T-helper 9 cell (primary cell): ENCODE measurements at places on chromosomes 6 and 20.

GRCh38 chr6:169328112-169328801 lies 74.6 kb upstream of the THBS2 start:
- DNase-seq = no peak

DNA sequence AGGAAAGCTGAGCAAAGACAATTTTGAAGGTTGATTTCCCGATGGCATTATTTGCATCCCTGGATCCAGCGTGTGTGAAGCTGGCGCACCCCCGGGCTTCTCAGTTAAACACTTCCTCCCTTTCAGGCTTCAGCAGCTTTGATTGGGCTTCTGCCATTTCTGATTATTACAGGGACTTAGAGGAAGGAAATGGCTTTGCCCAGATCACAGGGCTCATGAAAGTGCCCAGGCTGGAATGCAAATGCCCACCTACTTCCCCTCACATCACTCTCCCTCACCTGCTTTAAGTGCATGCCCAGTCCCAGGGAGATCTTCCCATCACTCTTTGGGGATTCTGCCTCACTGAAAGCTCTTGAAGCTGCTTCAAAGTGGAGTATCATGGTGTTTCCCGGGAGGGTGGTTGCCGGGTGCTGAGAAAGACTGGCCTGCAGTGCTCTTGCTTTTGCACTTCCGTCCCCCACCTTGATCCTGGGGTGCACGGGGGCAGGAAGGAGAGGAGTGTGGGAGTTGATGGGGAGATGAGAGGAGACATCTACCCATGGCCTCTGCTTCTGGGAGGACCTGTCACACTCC lies 28.3 kb downstream of the PHACTR3 start:
- no peak for DNase-seq

- no peak for DNase-seq
Measured at GRCh38 chr6:137900815-137901214, 33.8 kb downstream of the TNFAIP3 start.

DNA sequence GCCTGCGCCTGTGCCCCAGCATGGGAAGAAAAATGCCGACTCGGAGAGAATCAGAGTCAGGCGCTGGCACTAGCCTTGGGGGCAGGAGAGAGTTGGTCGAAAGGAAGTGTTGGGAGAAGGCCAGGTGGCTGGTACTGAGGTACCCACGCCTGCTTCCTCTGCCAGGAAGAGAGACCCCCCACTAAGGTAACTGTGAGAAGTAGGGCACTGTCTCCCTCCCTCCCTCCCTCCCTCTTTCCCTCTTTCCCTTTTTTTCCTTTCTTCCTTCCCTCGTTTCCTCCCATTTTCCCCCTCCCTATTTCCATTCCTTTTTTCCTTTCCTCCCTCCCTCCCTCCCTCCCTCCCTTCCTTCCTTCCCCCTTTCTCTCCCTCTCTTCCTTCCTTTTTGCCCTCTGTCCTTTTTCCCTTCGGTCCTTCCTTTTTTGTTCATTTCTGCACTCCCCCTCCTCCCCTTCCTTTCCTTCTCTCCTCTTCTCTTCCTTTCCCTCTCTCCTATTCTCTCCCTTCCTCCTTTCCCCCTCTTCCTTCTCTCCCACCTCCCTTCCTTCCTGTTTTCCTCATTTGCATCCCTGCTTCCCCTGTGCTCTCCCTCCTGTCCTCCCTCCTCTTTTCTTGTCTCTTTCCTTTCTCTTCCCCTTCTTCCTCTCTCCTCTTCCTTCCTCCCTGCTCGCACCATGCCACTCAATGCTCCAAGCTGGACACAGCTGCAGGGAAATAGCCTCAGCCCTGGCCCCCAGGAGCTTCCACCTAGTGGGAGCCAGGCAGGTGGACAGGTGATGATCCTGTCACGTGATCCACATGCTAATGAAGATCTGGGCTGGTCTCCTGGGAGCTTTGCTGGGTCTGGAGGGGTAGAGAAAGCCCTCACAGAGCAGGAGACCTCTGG lies 148.0 kb downstream of the DHX35 start:
- no peak for DNase-seq

DNA sequence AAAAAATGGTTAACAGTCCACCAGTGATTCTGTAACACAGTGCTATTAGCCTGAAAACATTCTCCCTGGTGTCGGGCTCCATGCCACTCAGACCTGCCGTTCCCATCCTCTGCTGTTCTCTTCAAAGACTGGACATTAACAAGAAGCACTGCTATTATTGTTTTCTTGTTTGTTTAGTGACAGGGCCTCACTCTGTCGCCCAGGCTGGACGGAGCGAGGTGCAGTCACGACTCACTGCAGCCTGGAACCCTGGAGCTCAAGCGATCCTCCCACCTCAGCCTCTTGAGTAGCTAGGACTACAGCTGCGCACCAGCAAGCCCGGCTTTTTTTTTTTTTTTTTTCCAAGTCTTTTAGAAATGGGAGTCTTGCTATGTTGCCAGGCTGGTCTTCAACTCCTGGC lies 9.6 kb downstream of the RMND1 start:
- no peak for DNase-seq

GRCh38 chr20:38083338-38084048 lies 49.9 kb downstream of the RPRD1B start:
- DNase-seq = no peak

DNA sequence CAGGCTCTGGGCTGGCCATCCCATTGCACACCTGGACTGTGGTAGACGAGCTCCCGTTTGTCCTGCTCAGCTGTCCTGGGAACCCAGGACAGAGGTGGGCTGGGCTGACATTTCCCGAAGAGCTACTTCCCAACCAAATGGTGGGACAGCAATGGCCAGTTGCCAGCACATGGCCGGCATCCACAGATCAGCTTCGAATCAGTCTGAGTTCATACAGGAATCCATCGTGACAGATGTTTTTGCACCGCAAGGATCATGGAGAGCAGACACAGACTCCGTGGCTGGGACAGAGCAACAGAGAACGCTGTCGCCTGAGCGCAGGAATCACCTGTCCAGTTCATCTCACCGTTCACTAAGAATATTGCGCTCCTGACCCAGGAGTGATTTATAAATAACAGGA lies 198.5 kb downstream of the TTLL2 start:
- DNase-seq = no peak

DNA sequence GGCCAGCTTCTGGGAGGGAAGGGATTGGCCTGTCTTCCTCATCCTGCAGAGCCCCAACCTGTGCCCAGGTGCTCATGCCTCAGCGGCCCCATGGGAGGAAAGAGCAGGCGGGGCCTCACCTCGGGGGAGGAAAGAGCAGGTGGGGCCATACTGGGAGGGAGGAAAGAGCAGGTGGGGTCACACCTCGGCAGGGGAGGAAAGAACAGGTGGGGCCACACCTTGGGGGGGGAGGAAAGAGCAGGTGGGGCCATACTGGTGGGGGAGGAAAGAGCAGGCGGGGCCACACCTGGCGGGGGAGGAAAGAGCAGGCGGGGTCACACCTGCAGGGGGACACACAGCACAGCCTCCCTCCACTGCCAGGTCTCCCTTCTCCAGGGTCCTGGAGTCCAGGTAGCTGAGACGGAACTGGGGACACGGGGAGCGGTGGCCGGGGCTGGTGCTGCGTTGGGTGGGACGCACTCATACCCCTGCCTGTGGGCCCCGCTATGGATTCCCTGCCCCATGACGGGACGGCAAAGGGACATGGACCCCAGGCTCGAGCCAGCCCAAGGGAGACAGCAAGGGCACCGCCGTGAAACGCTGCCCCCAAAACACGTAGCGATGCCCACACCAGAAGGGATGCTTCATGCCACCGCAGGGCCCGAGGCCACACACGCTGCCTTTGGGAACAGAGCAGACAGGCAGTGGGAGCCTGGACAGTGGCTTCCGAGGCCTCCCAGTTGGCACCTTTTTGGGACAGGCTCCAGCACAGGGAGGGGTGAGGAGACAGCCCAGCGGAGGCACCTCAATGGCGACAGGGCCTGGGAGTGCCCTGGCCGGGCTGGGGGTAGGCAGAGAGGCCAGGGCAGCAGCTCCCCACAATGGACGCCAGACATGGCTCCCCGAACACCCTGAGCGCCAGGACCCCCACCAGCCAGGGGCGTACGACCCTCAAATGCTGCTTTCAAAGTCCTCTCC lies 43.3 kb upstream of the CHRNA4 start:
- no peak for DNase-seq

DNA sequence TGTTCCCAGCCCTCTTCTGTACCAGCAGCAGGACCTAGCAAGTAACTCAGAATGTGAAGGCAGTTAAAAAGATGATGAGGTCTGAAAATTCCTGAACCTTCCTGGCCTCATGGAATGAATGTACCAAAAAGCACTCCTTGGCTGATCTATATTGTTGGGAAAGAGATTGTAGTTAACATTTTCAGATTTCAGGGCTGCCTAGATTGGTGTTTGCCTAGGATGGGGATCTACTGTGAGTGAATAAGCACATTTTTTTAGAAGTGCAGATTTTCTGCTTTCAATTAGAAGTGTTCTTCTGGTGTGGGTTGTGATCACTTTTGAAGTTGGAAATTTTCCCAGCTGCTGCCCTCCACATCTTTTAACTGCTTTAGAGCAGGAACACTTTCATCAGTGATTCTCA lies 6.2 kb downstream of the MYLIP start:
- no peak for DNase-seq

DNA sequence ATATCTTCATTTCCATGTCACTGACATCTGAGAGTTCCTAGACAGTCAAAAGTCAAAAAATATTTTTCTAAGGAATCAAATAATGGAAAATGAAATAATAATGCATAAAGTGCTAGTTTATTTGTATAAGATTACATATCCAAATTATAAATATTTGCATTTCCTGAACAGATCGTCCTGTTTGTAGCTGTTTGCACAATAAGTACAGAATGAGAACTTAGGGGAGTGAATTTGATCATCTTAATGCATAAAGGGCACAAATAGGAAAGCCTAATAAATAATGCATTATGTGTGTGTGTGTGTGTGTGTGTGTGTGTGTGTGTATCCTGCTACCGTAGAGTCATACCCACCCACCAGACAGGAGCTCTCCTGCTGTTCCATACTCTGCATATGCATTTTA lies 521.0 kb upstream of the EPHA7 start:
- no peak for DNase-seq

- DNase-seq = no peak
Measured at GRCh38 chr6:136014454-136015437, 163.2 kb downstream of the PDE7B start.

GRCh38 chr6:29757701-29758293 lies 34.6 kb downstream of the HLA-F start:
- no peak for DNase-seq

DNA sequence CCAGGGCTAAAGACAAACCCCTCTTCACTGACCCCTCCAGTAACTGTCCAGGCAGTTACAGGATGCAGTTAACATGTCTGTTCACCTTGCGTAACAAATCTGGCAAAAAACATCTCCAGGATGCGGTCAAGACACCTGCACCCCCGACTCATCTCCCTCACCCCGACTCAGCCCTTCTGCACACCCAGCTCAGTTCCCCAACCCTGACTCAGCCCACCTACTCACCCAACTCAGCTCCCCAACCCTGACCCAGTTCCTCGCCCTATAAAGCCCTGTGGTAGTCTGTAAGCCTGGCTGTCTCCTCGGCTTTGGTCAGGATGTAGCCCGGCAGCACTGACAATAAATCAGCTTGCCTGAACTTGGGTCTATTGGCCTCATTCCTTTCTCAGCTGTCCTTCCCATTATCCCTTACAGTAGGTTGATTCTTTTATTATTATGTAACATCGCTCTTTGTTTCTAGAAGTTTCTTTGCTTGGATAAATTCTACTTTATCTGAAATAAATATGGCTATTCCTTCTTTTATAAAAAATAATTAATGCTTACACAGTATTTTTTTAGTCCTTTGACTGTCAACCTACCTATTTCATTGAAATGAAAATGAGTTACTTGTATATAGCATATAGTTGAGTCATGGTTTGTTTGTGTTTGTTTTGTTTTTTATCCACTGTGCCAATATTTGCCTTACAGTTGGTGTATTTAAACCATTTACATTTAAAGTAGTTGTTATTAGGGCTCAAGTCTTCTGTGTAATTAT lies 12.9 kb upstream of the ADTRP start:
- no peak for DNase-seq

GRCh38 chr20:32287231-32287638 lies 9.8 kb downstream of the KIF3B start:
- no peak for DNase-seq

GRCh38 chr6:7546896-7547295 lies 5.4 kb downstream of the DSP start:
- no peak for DNase-seq

DNA sequence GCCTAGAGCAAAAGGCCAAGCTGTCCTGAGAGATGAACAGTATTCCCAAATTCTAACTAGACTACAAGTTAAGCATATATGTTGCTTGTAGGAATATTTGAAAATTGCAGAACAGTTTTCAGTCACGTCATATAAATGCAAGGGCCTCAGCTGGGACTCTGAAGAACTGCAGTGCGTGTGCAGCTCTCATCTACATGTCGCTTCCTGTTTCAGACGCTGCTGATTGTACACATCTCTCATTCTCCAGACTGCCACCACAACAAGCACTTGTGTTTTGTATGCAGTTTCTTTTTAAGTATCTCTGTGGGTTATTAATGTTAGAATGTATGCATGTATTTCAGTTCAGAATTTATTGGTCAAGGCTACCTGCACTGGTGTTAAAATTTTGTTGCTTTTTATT lies 119.7 kb downstream of the MAP3K4 start:
- no peak for DNase-seq

GRCh38 chr6:53128842-53129241 lies 19.8 kb downstream of the GCM1 start:
- no peak for DNase-seq

DNA sequence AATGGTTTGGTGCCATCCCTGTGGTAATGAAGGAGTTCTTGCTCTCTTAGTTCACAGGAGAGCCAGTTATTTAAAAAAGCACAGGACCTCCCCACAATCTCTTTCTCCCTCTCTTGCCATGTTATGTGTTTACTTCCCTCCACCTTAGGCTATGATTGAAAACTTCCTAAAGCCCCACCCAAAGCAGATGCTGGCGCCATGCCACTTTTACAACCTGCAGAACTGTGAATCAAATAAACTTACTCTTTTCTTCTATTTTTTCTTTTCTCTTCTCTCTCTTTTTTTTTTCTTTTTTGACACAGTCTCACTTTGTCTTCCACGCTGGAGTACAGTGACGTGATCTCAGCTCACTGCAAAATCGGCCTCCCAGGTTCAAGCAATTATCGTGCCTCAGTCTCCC lies 508.4 kb upstream of the EPHA7 start:
- DNase-seq = no peak

DNA sequence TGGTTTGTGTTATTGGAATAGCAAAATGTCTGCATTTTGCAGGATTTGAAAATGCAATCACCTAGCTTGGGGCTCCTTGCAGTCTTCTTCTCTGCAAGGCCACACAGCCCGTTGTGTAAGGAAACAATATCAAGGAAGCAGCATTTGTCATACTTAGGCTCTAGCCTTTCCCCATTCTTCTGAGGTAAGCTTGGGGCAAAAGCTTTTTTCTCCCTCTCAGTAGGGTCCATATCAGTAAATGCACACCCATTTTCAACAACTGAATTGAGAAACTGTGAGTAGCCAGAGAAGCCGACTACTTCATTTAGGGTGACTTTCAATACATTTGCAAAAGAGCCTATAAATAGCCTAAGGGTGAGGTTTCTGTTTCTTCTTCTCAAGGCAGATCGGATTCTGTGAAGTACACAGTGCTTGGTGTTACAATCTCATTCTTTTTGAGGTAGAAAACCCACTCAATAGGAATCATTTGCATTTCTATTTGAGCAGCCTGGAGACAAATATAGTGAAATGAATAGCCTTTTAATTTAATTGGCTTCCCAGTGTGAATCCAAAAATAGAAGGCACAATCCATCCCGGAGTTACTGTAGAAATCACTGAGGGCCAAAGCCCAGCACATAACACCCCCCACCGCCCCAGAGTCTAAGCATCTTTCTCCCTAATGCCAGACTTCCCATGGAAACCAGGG lies 61.8 kb downstream of the BTBD3 start:
- DNase-seq = no peak

- DNase-seq = no peak
Measured at GRCh38 chr6:160767647-160768019, 65.6 kb downstream of the PLG start.

- DNase-seq = no peak
Measured at GRCh38 chr6:4941782-4942672, 61.8 kb downstream of the RPP40 start.
